ENCODE measurements at places on chromosomes 6 and 20.
A peak's percentile ranks its signal among the peaks of the same experiment; 100 is the strongest.

DNA sequence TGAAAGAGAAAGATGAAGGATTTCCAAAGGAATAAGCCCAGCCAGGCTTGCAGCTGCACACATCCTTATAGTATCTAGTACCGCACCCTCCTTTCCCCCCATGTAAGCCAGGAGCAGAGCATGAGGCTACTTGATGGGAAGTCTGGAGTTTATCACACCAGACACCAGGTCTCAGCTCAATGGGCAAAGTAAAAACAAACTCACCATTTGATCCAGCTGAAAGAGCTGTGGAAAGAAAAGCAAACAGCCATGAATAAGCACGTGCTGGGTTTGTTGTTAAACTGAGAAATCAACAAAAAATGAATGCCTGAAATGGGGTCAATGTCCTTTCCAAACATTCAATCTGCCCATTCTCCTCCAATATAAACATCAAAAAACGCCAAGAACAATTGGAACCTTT lies 50.6 kb upstream of the MAP7 start:
- DNase-seq = no peak

DNA sequence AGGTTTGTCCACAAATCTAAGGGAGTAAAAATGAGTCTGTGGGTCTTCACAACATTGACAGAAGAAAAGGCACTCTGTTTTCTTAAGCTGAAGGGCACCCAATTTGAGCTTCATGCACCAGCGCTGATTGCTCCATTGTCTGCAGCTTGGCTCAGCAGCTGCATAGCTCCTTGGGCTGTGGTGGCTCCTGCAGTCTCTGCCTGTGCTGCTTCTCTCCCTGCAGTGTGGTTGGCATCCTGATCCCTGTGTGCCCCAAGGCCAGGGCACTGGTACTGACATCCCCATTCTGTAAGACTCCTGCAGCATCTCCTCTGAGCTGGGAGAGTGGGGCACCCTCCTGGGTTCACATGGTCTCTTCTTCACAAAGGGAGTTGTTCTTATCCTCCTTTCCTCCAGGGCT lies 83.2 kb upstream of the B3GAT2 start:
- DNase-seq = no peak

DNA sequence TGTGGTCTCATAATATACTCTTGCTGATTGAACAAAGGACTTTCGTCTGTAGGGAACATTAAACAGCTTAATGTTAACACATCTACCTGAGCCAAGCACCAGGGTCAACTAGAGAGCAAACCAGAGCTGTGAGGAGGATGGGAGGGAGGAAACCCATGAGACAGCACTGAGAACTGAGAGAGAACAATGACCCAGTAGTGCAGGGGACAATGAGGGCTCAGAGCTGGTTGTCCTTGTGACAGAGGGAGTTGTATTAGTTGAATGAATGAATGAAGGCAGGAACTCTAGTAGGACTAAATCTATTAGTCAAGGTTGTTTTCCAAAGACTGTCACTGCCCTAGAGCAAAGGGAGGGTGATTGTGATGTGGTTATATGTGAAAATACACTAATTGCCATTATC lies 28.2 kb upstream of the GSTA4 start:
- no peak for DNase-seq

DNA sequence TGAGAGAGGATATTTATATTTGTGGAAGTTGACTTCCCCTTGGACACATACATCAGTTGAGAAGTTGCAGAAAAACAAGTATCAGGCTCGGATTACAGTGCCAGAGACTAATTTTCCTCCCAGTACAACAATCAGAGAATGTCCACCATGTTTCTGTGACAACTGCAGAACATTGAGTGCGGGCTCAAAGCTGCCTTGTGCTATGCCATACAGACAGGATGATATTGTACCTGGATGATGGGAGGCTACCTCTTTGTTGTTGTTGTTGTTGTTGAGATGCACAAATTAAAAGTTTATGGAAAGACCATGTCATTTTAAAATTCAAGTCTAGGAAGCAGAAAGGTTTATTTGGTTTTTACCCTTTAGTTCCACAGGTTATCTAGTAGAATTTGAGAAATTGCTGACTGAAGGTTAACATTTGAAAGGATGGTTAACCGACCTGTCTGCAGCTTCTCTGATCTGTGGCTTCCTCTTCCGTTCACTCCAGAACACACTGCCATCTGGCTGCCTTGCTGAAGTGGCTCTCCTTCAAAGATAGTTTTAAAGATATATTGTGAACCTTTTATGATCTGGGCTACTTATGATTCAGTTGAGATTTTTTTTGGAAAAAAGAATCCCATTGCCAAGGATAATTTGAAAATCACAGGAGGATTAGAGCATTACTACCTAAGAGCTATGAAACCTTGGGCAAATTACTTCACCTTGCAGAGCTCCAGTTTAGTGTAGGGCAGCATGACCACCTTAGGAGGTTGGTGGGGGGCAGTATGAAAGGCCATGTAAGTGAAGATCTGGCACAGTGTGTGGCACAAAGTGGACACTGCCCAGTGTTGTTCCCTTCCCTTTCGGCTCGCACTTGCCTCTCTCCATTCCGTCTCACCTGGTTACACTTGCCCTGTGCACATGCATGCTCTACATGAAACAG lies 15.9 kb downstream of the TMEM200A start:
- peak; percentile 21 for DNase-seq

DNA sequence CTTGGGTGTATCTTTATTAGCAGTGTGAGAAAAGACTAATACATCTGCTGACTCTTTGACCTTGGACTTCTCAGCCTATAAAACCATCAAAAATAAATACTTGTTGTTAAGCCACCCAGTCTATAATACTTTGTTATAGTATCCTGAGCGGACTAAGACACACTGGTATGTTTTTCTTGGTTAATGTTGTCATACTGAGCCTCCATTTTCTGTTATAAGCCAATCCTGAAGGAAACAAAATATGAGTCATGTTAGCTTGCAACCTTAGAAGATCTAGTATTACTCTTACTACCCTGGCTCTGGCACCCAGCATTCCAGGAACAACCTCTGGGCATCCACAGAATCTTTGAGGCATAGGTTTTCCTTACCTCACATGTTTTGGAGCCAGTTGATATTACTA lies 307.2 kb downstream of the FRK start:
- no peak for DNase-seq

DNA sequence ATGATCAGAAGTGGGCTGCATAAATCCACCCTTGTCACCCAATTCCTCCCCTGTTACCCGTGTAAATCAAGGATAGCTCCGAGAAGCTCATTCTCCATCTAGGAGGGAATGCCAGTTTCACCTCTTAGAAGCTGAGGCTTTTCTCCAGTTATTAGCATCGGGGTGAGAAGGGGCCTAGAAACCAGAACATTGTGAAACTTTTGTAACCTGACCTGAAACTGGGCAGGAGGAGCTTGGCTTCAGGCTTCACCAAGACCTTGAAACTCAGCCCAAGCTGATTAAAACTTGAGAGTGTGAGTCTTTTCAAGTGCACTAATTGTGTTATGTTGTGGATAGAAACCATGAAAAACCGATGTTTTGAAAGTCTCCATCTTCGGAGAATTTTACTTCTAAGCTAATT lies 103.1 kb downstream of the BMP2 start:
- no peak for DNase-seq

DNA sequence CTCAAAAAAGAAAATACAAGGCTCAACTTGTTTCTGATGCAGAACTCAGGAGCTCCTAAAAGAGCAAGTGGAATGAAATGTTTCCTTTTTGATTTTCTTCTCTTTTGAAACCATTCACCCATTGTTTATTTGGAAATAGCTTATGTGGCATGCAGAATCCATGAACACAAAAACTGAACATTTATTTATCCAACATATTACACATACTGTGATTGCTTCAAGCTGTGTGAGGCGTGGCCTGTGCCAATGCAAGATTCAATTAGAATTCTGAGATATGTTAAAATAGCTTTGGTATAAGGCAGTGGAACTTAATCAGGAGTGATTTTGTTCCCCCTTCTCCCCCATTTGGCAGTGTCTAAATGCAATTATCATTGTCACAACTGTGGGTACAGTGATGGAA lies 45.9 kb upstream of the CARMIL1 start:
- no peak for DNase-seq

DNA sequence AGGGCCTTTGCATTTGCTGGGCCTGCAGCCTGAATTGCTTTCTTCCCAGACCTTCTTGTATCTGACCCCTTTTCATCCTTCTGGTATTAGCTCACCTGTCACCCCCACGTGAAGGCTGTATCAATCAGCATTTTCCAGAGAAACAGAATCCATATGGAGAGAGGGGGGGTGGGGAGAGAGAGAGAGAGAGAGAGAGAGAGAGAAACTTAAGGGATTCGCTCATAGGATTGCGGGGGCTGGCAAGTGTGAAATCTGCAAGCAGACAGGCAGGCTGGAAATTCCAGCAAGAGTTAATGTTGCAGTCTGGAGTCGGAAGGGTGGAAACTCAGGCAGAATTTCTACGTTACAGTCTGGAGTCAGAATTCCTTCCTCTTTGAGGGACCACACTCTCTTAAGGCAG lies 410.7 kb upstream of the SULF2 start:
- DNase-seq = no peak

- DNase-seq = no peak
Observed at GRCh38 chr6:110341663-110342596, 16.2 kb downstream of the METTL24 start.

DNA sequence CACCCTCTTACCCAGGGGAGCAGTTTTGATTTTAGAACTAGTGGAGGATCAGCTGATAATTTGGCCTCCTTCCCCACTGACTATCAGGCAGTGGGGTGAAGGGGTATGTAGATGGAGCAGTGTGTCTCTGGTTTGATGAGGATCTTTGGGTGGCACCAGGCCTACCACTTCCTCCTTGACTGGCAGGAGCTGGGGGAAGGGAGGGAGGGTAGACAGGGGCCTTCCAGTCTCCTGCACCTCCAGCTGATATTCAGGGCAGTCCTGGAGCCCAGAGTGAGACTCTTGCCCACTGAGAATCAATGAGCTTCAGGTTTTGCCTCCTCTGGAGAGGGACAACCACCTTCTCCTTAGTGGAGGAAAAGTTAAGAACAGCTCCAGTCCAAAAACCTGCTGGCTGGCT lies 3.2 kb downstream of the DEF6 start:
- peak; percentile 39 for DNase-seq

DNA sequence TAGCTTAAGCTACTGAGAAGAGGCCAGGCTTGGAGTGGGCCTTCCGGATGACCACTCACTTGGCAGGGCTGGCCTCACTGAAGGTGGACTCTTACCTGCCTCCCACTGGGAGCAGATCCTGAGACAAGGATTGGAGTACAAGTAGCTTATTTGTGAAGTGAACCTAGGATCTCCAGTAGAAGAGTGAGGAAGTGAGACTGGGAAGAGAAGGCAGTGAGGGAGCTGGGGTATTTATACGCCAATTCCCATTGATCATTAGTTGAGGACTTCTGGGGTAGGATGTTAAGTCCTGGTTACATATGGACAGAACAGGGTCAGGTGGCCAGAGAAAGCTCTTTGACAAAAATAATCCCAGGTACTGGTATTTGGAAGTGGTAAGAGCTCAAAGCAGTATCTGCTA lies 32.3 kb upstream of the RNF24 start:
- DNase-seq = no peak

GRCh38 chr6:107057679-107058078 lies 29.7 kb downstream of the MTRES1 start:
- no peak for DNase-seq

GRCh38 chr6:31663961-31664789 lies 622 bp downstream of the GPANK1 start:
- no peak for DNase-seq

DNA sequence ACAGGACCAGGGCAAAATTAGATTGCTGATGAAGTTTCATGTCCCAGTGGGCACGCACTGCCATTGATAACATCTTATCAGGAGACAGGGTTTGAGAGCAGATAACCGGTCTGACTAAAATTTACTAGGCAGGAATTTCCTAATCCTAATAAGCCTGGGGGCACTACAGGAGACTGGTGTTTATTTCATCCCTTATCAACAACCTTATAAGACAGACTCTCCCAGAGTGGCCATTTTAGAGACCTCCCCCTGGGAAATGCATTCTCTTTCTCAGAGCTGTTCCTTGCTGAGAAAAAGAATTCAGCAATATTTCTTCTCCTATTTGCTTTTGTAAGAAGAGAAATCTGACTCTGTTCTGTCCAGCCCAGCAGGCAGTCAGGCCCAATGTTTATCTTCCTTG lies 423.4 kb upstream of the IMPG1 start:
- DNase-seq = no peak

DNA sequence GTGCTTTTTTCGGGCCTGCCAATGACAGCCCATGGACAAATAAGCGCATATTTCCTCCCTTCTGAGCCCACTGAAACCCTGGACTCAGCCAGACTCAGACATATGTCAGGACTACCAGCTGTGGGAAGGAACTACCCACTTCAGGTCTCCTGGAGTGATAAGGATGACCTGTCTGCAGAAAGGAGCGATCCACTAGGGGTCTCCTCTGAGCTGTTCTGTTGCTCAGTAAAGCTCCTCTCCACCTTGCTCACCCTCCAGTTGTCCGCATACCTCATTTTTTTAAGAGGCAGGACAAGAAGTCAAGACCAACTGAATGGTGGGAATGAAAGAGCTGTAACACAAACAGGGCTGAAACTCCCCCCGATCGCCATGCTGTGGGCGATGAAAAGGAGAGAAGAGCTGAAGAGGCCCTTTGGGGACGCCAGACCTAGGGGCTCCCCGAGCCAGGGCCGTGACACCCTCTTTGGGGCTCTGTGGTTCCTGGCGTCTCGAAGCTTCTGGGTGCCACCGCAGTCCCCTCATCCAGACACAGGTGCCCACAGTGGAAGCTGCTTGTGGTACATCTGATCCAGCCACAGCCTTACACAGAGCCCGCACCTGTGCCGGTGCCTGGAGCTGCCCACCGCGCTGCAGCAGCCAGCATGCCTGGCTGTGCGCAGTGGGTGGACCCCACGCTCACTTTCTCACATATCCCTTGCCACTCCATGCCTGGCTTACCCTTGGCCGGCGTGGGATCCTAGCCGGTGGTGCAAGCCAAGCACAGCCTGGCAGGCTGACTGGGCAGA lies 68.8 kb downstream of the EYS start:
- no peak for DNase-seq

GRCh38 chr6:44475417-44475778 lies 87.9 kb downstream of the CDC5L start:
- DNase-seq = no peak

GRCh38 chr6:3803627-3804468 lies 45.3 kb upstream of the FAM50B start:
- no peak for DNase-seq

DNA sequence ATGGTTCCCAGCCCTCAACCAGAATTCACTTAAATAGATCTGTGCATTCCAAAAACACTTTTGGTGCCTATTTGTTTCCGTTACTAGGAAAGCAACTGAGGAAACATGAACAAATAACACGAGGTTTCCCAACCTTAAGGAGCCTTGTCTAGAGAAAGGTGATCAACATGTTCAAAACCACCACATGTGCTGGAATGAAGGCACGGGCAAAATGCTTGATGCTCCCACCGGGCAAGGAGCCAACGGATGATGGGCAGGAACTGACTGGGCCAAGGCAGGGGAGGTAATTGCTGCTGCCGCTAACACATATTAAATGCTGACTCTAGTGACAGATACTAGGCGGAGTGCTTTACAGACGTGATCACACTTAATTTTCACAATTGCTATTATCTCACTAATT lies 2.5 kb downstream of the MYLK4 start:
- DNase-seq = no peak

Data from activated CD8-positive, alpha-beta memory T cell treated with anti-CD3 and anti-CD28 coated beads, Interleukin-2, amount 50 U/mL, for 4 hours (primary cell).